WTC11 (cell line): ENCODE measurements at places on chromosomes 16 and 17.

DNA sequence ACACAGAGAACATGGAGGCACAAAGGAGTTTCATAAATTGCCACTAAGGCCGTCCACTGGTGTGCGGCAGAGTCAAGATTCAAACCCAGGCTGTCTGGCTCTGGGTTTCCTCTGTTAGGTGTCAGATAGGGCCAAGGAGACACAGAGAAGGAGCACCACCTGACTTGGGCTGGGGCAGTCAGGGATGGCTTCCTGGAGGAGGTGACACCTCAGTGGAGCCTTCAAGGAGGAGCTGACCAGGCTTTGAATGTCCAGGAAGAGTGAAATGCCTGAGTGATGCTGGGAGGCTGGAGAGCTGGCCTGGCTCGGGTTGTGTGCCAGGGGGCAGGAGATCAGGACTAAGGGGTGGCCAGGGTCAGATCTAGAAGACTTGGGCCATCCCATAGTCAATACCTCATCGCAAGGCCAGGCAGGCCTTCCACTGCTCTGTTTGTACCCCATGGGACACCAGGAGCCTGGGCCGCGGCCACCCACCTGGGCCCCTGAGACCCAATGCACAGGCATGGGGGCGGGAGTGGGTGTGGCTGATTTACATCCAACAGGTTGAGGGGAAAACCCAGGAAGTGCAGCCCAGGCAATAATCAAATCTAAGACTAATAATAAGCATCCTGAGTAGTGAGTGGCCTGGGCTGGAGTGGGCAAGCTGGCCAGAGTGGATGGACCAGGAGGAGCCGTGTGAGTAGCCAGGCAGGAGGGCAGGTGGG is 73.7 kb downstream of the USP22 start:
- H3K27ac ChIP-seq = no peak overlapping the region
- no peaks in the 10 kb centered on the region; the same call in 1 of the 2 replicates for H3K36me3 ChIP-seq
- peaks cover 31% of the 10 kb centered on the region for H3K4me1 ChIP-seq
- DNase-seq = no peak

DNA sequence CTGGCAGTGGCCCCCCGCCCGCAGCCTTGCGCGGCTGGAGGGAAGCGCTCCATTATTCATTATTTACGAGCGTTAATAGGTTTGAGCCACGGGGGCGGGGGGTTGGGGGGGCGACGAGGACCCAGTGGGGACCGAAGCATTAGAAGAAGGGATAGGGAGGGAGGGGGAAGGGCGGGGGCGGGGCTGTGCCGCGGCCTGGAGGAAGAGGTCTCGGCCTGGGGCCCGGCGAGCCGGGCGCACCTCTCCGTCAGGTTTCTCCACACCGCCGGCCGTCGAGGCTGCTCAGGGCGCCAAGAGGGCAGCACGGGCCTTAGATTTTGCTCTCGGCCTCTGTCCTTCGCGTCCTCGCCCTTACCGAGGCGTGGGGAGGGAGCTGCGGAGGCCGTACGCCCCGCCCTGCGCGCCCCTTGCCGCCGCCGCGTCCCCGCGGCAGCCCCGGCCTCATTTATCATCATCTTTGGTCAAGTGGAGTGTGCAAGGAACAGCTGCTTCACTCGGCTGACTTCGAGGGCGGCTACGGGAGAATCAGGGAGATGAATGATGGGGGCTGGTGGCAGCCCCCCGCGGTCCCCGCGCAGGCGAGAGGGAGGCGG is 54.2 kb downstream of the SREBF1 start:
- peak overlapping the region; percentile 66 for H3K4me3 ChIP-seq
- no peak overlapping the region for H3K27ac ChIP-seq
- H3K4me1 ChIP-seq = peaks cover 56% of the 10 kb centered on the region
- peak; percentile 52 for DNase-seq
- H3K36me3 ChIP-seq = no peaks in the 10 kb centered on the region

GRCh38 chr16:47724115-47724785 is 263.1 kb downstream of the PHKB start:
- no peak overlapping the region for H3K27ac ChIP-seq
- no peak for DNase-seq
- H3K36me3 ChIP-seq = no peaks in the 10 kb centered on the region
- no peaks in the 10 kb centered on the region for H3K4me1 ChIP-seq

GRCh38 chr16:80084614-80085013 is 456.2 kb upstream of the DYNLRB2 start:
- H3K4me3 ChIP-seq = no peak overlapping the region
- H3K4me1 ChIP-seq = peaks cover 7% of the 10 kb centered on the region; the same call in 1 of the 2 replicates
- H3K27ac ChIP-seq = no peak overlapping the region
- no peaks in the 10 kb centered on the region for H3K27me3 ChIP-seq
- DNase-seq = peak; percentile 51
- H3K36me3 ChIP-seq = no peaks in the 10 kb centered on the region

GRCh38 chr16:81734632-81735434 is 44.3 kb upstream of the PLCG2 start:
- H3K27me3 ChIP-seq = no peaks in the 10 kb centered on the region
- H3K4me3 ChIP-seq = no peak overlapping the region
- DNase-seq = no peak
- no peak overlapping the region for H3K27ac ChIP-seq
- no peaks in the 10 kb centered on the region for H3K36me3 ChIP-seq

DNA sequence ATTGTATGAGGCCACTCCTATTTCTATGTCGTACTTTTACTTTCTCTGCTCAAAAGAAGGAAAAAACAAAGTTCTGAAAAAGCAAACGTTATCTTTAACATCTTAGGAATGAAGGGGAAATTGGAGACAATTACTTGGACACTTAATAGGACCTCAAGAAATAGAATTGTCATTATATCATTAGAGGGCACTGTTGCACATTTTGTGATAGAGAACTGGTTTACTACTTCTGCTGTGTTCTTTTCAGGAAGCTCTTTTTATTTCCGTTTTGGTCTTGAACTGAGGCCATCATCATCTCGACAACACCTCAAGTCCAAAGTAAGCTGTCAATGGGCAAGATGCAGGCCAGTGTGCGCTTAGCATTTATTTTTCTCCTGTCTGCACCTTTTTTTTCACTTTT is 14.6 kb downstream of the COG4 start:
- H3K4me3 ChIP-seq = no peak overlapping the region
- no peaks in the 10 kb centered on the region for H3K4me1 ChIP-seq
- peaks cover 45% of the 10 kb centered on the region for H3K36me3 ChIP-seq
- DNase-seq = no peak
- H3K27me3 ChIP-seq = no peaks in the 10 kb centered on the region

DNA sequence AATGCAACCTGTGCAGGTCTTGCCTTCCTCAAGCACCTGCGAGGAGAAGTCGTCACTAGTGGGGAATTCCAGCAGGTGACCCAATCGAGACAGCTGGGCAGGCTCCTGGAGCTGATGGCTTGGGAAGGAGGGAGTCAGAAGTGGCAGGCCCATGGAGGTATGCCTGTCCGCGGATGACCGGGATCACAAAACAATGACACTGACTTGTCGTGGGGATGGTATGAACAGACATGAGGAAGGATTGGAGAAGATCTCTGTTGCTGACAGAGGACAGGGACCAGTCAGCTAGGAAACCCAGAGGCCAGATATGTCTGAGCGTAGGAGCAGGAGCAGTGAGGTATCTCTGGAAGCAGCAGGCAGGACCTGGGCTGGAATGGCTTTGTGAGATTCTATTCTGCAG is 233.3 kb downstream of the SOX9 start:
- H3K36me3 ChIP-seq = no peaks in the 10 kb centered on the region
- no peak overlapping the region for H3K4me3 ChIP-seq
- H3K27me3 ChIP-seq = peaks cover 3% of the 10 kb centered on the region; the same call in 1 of the 2 replicates
- no peak overlapping the region for H3K27ac ChIP-seq
- H3K4me1 ChIP-seq = peaks cover 34% of the 10 kb centered on the region

- no peak for DNase-seq
- no peaks in the 10 kb centered on the region for H3K27me3 ChIP-seq
- H3K36me3 ChIP-seq = 0 out of 2 replicates have a peak, but pooled peaks cover 2% of the 10 kb centered on the region
- H3K4me1 ChIP-seq = peaks cover 5% of the 10 kb centered on the region; the same call in 1 of the 2 replicates
Observed at GRCh38 chr17:75909812-75910274, 5.2 kb upstream of the MRPL38 start.

GRCh38 chr17:82383411-82383810 is 11.8 kb downstream of the UTS2R start:
- no peak overlapping the region for H3K27ac ChIP-seq
- no peak for DNase-seq
- peaks cover 3% of the 10 kb centered on the region for H3K4me1 ChIP-seq

- H3K4me1 ChIP-seq = no peaks in the 10 kb centered on the region
- H3K36me3 ChIP-seq = no peaks in the 10 kb centered on the region
- peaks cover 26% of the 10 kb centered on the region for H3K27me3 ChIP-seq
- DNase-seq = no peak
Observed at GRCh38 chr16:30136971-30137605, 14.1 kb upstream of the MAPK3 start.

DNA sequence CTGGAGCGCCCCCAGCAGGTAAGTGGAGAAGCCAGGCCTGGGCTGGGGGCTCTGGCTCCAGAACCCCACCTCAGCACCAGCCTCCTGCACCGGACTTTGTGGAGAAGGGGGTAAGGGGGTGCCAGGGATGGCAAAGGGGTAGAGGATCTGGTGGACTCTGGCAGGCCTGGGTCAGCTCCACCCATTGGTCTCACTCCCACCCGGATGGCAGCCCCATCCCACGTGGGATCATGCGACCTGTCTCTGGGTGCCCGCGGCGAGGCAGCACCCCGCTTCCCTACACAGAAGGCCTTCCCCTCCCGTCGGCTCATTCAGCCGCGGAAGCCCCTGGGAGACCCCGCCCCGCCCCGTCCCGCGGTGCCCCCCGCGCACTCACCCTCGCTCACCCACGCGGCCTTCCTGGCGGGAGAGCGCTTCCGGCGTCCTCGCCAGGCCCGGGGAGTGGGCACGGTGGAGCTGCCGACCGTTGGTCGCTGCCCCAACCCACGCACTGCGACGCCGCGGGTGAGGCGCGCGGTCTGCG is 498 bp upstream of the PLEKHG4 start:
- peaks cover 23% of the 10 kb centered on the region for H3K27me3 ChIP-seq
- peaks cover 2% of the 10 kb centered on the region; the same call in 1 of the 2 replicates for H3K4me1 ChIP-seq
- H3K27ac ChIP-seq = no peak overlapping the region
- H3K36me3 ChIP-seq = no peaks in the 10 kb centered on the region; the same call in 1 of the 2 replicates
- DNase-seq = peak; percentile 59

GRCh38 chr17:57201481-57201880 is 54.8 kb upstream of the MSI2 start:
- H3K4me1 ChIP-seq = no peaks in the 10 kb centered on the region
- H3K27me3 ChIP-seq = no peaks in the 10 kb centered on the region
- no peaks in the 10 kb centered on the region for H3K36me3 ChIP-seq
- no peak for DNase-seq
- H3K27ac ChIP-seq = no peak overlapping the region
- H3K4me3 ChIP-seq = no peak overlapping the region

- DNase-seq = peak; percentile 18
- H3K27me3 ChIP-seq = no peaks in the 10 kb centered on the region
- no peak overlapping the region for H3K4me3 ChIP-seq
Observed at GRCh38 chr16:3026609-3027488, 3.0 kb downstream of the THOC6 start.
